H1 (cell line): ENCODE measurements at places on chromosomes 13 and 19. TPM values are rescaled to one million over a fixed set of nuclear protein-coding genes. Genes with fewer than 3 reads are reported as not detected.
A peak's percentile ranks its signal among the peaks of the same experiment; 100 is the strongest.

The MYO16 gene
- total RNA-seq: 0.10 and 0.22 TPM in 2 replicates

The UBE2M gene
- total RNA-seq: 114 and 119 TPM in 2 replicates

The UBE2L5 gene
- 0.21 TPM in 1 of 2 replicates, not detected in the other for total RNA-seq

The ZNF616 gene
- 40.2 and 40.5 TPM in 2 replicates for total RNA-seq

The DOCK6 gene
- total RNA-seq: 44.1 and 54.7 TPM in 2 replicates

The ZNF492 gene
- not detected in 2 replicates for total RNA-seq

The HNRNPM gene
- total RNA-seq: 448 and 474 TPM in 2 replicates

The POSTN gene
- total RNA-seq: 0.74 and 0.99 TPM in 2 replicates

DNA sequence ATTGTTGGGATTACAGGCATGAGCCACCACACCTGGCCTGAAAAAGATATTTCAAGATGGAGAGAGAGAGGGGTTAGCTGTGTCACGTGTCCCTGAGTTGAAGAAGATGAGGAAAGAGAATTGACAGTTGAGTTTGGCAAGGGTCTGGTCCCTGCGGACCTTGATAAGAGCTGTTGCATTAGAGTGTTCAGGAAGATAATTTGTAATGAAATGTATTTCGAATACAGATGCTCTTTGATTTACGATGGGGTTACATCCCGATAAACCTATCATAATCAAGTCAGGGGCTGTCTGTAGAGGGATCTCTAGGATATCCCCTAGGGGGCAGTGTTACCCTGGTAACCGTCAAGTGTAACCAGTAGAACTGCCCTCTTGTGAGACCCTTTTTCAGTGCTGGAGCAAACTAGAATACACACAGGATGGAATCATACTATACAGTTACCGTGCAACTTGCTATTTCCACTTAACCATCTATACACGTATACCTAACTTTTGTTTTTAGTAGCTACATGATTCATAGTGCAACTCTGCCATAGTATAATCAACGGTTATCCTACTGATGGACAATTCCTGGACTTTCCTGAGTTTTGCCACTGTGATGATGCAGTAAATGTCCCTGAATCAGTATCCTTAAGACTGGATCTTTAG is 1.5 kb upstream of the ELOF1 start:
- no peaks in the 10 kb centered on the region; the same call in 1 of the 2 replicates for H3K4me1 ChIP-seq
- H3K36me3 ChIP-seq: no peaks in the 10 kb centered on the region
- DNase-seq: no peak
- no peaks in the 10 kb centered on the region for H3K27me3 ChIP-seq
- H3K27ac ChIP-seq: no peak overlapping the region

DNA sequence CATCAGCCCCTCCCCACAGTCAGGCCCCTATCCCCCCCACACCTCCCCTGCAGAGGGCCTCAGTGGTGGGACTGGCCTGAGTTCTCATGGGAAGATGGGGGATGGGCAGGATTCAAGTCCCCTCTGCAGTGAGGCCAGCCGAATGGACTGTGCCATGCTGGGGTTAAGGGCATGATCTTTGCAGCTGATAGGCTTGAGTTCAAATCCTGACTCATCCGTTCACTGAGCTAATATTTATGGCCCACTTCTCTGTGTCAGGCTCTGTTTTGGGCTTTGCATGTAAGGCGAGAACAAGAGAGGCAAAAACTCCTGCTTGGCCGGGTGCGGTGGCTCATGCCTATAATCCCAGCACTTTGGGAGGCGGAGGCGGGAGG is 20.7 kb downstream of the MARK4 start:
- DNase-seq: no peak
- H3K27me3 ChIP-seq: no peaks in the 10 kb centered on the region
- no peak overlapping the region for H3K27ac ChIP-seq
- no peaks in the 10 kb centered on the region for H3K4me1 ChIP-seq
- H3K36me3 ChIP-seq: peaks cover 7% of the 10 kb centered on the region
- no peak overlapping the region for H3K4me3 ChIP-seq

GRCh38 chr13:30204564-30204963 is 102.8 kb downstream of the KATNAL1 start:
- DNase-seq: no peak
- no peak overlapping the region for H3K4me3 ChIP-seq
- H3K27ac ChIP-seq: no peak overlapping the region
- no peaks in the 10 kb centered on the region for H3K4me1 ChIP-seq

DNA sequence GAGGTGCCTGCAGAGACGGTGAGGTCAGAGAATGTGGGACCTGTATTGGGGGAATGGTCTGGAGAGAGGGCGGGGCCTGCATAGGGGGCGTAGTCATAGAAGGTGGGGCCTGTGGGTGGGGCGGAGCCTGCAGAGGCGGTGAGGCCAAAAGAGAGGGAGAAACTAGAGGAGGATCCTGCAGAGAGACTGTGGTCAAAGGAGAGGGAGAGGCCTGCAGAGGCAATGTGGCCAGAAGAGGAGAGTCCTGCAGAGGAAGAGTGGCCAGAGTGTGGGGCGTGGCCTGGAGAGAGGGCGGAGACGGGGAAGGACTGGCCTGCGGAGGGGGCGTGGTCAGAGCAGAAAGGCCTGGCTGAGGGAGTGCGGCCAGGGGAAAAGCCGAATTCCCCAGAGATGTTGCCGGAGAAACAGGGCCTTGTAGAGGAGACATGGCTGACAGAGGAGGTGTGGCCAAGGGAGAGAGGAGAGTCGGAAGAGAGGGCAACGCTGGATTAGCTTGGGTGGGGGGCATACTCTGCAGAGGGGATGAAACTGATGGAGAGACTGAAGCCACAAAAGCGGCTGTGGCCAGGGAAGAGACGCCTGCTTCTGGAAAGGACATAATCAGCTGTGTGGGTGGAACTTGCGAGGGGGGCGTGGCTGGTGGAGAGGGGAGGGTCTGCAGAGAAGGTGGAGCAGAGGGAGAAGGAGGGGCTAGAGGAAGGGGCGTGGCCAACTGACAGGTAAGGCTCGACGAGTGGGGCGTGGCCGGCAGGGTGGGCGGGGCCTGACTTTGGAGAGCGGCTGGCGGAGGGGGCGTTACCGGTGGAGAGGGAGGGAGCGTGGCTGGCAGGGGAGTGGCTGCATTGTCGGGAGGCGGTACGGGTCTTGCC is 2.5 kb downstream of the PRR36 start:
- peak; percentile 96 for DNase-seq
- H3K27ac ChIP-seq: peak overlapping the region; percentile 82
- no peak overlapping the region for H3K4me3 ChIP-seq
- H3K4me1 ChIP-seq: peaks cover 21% of the 10 kb centered on the region

- H3K27me3 ChIP-seq: no peaks in the 10 kb centered on the region
- no peak overlapping the region for H3K4me3 ChIP-seq
Observed at GRCh38 chr13:103884101-103884723, 818.0 kb upstream of the SLC10A2 start.

GRCh38 chr19:7959211-7959610 is 15.7 kb upstream of the TIMM44 start:
- peaks cover 16% of the 10 kb centered on the region for H3K36me3 ChIP-seq
- no peak overlapping the region for H3K4me3 ChIP-seq
- H3K27ac ChIP-seq: no peak overlapping the region
- no peaks in the 10 kb centered on the region for H3K4me1 ChIP-seq
- no peak for DNase-seq

GRCh38 chr13:113060557-113061270 is 44.9 kb upstream of the F7 start:
- H3K36me3 ChIP-seq: no peaks in the 10 kb centered on the region
- no peak overlapping the region for H3K27ac ChIP-seq
- H3K27me3 ChIP-seq: no peaks in the 10 kb centered on the region

GRCh38 chr13:27658546-27658945 is 36.9 kb downstream of the POLR1D start:
- no peaks in the 10 kb centered on the region for H3K4me1 ChIP-seq
- no peak overlapping the region for H3K27ac ChIP-seq
- no peaks in the 10 kb centered on the region for H3K36me3 ChIP-seq
- no peak for DNase-seq

DNA sequence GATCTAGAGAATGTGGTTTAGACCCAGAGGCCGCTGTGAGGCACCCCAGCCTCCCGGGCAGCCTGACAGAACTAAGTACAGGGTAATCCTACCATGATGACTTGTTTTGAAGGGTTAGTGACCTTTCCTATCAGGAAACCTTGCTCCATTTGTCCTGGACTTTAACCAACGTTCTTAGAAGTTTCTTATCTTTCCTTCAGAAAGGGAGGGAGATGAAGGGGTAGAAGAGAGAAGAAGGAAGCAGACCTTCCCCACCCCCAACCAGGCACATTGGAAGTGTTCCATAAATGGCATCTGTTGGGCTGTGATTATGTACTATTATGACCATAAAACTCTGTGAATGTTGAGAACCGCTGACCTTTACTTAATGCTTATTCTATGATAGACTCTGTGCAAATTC is 184.2 kb downstream of the OXGR1 start:
- DNase-seq: no peak
- no peak overlapping the region for H3K4me3 ChIP-seq
- no peaks in the 10 kb centered on the region for H3K27me3 ChIP-seq
- no peak overlapping the region for H3K27ac ChIP-seq
- no peaks in the 10 kb centered on the region for H3K36me3 ChIP-seq

GRCh38 chr19:39829702-39830275 is 4.2 kb downstream of the DYRK1B start:
- H3K36me3 ChIP-seq: peaks cover 26% of the 10 kb centered on the region
- DNase-seq: no peak
- H3K27me3 ChIP-seq: no peaks in the 10 kb centered on the region
- no peak overlapping the region for H3K4me3 ChIP-seq
- H3K27ac ChIP-seq: no peak overlapping the region
- H3K4me1 ChIP-seq: peaks cover 2% of the 10 kb centered on the region; the same call in 1 of the 2 replicates

- peak overlapping the region; percentile 77 for H3K27ac ChIP-seq
- H3K4me1 ChIP-seq: peaks cover 3% of the 10 kb centered on the region
- H3K36me3 ChIP-seq: peaks cover 4% of the 10 kb centered on the region
- no peaks in the 10 kb centered on the region for H3K27me3 ChIP-seq
- DNase-seq: peak; percentile 56
Observed at GRCh38 chr13:30464496-30465342, 1.0 kb downstream of the HMGB1 start.

DNA sequence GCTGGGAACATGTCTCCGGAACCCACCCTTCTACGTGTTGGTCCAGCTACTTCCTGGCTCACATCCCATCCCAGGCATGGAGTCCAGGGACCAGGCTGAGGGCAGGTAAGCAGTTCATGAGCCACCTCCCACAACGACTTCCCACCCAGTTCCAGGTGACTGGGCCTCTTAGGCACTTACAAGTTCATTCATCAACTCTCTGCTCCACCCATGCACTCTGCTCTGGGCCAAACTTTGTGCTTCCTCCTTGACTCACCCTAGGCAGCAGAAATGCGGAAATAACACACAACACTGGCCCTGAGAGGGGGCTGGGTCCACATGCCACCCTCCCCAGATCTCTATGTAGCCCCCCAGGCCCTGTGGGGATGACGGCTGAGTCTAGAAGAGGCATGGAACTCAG is 20.5 kb downstream of the IQCN start:
- DNase-seq: no peak
- H3K27ac ChIP-seq: no peak overlapping the region
- H3K27me3 ChIP-seq: peaks cover 3% of the 10 kb centered on the region; the same call in 1 of the 2 replicates

- H3K4me3 ChIP-seq: no peak overlapping the region
- no peaks in the 10 kb centered on the region for H3K27me3 ChIP-seq
Observed at GRCh38 chr19:3193256-3194105, 7.8 kb downstream of the NCLN start.

DNA sequence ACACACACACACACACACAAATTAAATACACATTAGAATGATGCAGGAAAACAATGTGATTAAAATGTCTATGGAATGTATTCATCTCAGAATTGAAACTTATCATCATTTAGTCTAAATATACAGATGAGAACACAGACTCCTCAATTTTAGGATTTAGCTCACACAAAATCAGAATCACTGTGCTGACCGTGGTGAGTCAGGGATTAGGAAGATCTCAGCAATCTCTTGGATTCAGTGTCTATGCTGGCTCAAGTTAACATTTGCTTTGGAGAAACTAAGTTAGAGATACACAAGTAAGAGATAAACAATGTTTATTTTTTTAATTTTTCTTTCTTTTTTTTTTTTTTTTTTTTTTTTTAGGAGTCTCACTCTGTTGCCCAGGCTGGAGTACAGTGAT is 323.6 kb downstream of the KLF12 start:
- H3K4me1 ChIP-seq: no peaks in the 10 kb centered on the region
- no peaks in the 10 kb centered on the region for H3K36me3 ChIP-seq
- DNase-seq: no peak
- no peaks in the 10 kb centered on the region for H3K27me3 ChIP-seq
- H3K27ac ChIP-seq: no peak overlapping the region

DNA sequence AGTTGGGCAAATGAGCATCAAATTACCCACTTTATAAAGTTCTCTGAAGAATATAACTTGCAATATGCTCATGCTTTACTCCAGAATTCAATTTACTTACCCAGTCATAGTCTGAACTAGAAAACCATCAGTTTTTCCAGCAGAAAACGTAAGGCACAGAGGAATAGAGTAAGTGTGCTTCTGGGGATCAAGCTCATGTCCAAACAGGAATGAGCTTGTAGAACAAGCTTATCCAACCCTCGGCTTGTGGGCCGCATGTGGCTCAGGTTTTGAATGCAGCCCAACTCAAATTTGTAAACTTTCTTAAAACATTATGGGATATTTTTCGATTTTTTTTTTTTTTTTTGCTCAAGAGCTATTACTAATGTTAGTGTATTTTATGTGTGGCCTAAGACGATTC is 308.5 kb upstream of the KLF12 start:
- H3K27ac ChIP-seq: no peak overlapping the region
- no peak overlapping the region for H3K4me3 ChIP-seq
- no peaks in the 10 kb centered on the region for H3K36me3 ChIP-seq
- H3K27me3 ChIP-seq: no peaks in the 10 kb centered on the region
- no peaks in the 10 kb centered on the region for H3K4me1 ChIP-seq
- DNase-seq: no peak

GRCh38 chr19:35153701-35154524 is 622 bp upstream of the FXYD5 start:
- peak overlapping the region; percentile 76 for H3K4me3 ChIP-seq
- peak; percentile 84 for DNase-seq
- H3K27me3 ChIP-seq: peaks cover 5% of the 10 kb centered on the region
- peaks cover 28% of the 10 kb centered on the region for H3K4me1 ChIP-seq
- H3K27ac ChIP-seq: no peak overlapping the region

DNA sequence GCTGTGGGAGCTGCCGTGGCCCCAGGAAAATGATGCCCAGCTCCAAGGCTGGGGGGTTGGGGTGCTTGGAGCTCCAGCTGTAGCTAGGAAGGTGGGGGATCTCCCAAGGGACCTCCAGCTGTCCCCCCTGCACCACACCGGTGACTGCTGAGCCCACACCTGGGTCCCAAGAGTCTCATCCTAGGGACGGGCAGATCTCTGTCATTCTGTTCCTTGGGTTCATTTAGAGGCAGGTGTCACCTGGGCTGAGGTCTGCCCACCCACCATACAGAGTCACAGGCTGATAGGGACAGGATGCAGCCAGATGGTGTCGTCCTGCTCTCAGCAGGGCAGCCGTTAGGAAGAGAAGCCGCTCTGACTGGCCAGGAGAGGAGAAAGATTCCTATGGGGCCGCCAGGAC is 5.3 kb downstream of the F2RL3 start:
- H3K4me1 ChIP-seq: no peaks in the 10 kb centered on the region
- no peaks in the 10 kb centered on the region for H3K36me3 ChIP-seq
- no peak for DNase-seq
- peaks cover 10% of the 10 kb centered on the region for H3K27me3 ChIP-seq

DNA sequence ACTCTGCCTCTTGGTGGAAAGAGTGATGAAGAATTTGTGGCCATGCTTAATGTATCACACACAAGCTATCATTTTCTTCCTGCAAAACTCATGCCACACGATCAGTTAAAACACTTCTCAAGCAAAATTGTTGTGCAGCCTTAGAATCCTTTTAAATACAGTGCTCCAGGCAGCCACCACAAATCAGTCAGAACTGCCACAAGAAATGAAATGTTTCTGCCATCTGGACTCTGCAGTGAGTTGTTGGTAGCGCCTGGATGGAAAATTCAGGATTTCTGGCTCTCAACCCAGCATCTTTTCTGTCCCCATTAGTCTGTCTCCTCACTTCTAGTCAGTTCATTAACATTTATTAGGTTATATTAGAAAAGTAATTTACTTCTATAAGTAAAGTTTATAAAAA is 179.5 kb downstream of the GPC6 start:
- H3K36me3 ChIP-seq: no peaks in the 10 kb centered on the region
- no peak overlapping the region for H3K4me3 ChIP-seq
- no peak overlapping the region for H3K27ac ChIP-seq
- no peaks in the 10 kb centered on the region for H3K4me1 ChIP-seq
